HuH-7.5 (cell line): ENCODE measurements at places on chromosomes 1 and 21.

DNA sequence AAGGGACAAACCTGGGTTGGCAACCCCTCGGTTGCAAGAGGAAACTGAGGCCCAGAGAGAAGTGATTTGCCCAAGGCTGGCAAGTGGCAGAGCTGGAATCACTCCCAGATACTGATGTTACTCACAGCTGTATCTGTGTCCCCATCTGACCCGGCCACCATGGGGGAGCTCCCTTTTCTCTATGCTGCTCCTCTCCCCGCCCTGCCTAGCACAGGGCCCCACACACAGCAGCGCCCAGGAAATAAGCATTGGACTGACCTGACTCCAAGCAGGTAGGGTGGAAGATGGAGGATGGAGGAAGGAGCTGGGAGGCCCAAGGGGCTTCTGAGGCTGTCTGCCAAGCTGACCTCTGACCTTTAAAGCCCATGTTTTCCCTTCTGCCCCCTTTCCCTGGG, 3.0 kb upstream of the FBLIM1 start:
- no peak for DNase-seq

DNA sequence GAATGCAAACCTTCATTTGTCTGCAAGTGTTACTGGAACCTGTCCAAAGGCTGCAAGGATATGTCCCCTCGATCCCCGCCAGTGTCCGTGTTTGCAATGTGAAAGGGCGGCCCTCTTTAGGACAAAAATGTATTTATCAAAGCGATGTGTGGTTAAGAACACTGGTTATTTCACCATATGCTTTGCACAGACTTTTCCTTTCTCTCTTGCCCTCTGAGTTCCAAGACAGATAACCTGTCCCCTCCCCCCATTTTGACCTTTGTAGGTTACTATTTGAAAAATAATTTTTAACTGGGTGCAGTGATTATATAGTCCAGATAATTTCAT, 1.8 kb downstream of the CHRM3 start:
- DNase-seq: no peak

GRCh38 chr1:200740571-200741208, 2.0 kb downstream of the CAMSAP2 start:
- no peak for DNase-seq

DNA sequence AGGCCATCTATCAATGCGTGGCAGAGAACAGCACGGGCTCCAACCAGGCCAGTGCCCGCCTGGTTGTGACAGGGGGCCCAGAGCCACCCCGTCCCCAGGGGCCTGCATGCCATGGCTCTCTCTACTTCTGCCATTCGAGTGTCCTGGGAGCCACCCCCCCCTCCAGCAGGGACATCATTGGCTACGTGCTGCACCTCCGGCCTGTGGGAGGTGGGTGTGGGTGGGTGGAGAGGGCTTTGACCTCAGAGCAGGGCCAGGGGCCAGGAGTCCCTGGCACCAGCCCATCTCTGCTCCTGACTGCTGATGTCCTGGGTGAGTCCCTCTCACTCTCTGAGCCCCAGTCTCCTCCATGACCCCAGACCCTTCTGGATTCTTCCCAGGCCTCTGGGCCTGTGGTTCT, 25.3 kb downstream of the SLC27A3 start:
- no peak for DNase-seq

DNA sequence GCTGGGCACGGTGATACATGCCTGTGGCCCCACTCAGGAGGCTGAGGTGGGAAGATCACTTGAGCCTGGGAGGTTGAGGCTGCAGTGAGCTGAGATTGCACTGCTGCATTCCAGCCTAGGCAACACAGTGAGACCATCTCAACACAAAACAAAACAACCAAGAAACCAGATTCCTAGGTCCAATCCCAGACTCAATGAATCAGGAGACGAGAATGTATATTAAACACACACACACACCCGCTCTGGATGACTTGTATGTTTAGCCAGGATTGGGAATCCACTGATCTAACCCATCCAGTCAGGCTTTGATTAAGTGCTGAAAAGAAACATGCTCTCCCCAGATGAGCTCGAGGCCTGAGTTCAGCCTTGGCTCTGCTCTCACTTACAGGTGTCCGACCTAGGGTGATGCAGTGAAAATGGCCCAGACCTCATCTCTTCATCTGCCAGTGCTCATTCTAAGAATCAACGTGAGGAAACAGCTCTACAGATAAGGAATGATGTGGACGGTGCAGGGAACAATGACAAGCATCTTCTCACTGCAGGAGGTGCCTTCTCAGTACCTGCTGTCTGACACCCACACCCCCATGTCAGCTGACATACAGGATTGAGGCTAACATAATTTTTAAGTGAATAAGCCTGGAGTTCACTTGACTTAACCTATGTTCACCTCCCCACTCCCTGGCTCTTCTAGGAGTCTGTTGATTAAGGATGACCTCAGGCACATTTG, 15.3 kb upstream of the SRSF4 start:
- DNase-seq: no peak

- no peak for DNase-seq
Observed at GRCh38 chr1:227937838-227938145, 9.9 kb downstream of the WNT9A start.

DNA sequence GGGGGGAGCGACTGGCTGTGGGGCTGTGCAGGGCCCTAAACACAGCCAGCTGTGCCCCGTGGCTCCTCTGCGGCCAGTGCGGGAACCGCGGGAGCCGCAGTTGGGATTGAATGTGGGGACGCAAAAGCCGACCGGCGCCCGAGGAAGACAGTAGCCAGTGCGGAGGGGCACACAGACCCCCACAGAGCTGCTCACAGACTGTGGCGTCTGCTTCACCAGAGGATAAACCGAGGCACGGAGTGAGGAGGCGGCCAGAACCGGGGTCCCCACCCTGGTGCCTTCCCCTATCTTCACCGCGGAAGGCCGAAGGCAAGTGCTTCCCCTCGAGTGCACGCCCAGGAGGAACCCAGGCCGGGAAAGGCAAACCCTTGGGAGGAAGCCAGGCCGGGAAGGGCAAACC, 8.7 kb upstream of the TMEM52 start:
- no peak for DNase-seq

DNA sequence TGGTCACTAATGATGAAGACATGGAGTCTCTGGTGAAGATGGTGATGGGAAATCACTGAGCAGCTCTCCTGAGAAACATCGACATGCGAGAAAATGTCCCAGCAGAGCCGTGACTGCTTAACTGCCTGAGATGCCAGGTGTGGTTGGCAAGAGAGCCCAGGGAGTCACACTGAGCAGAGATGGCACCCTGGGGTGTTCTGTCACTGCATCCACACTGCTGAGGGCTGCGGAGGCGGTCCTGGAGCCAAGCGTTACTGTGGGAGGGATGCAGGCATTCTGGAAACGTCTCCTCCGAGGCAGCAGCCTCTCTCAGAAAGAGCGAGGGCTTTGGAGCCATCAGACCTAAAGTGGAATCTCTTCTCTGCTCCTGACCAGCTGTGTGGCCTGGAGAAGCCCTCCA, 57.2 kb downstream of the EPHB2 start:
- DNase-seq: no peak
